ENCODE measurements at places on chromosomes 12 and 14.

DNA sequence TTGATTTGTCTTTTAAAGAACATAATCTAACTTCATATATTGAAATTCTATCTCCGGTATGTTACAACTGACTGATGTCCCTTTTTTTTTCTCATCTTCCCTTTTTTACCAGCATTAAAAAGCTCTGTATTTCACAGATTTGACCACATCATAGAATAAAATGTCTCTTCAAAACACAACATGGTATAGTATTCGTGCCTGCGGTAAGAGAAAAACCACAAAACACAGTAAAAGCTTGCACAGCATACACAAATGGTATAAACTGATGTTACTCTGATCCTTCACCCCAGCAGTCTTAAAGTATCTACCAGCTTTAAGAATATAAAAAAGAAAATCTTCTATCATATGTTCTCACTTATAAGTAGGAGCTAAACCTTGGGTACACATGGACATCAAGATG, 83.4 kb downstream of the HECTD1 start:
- no peak for DNase-seq

DNA sequence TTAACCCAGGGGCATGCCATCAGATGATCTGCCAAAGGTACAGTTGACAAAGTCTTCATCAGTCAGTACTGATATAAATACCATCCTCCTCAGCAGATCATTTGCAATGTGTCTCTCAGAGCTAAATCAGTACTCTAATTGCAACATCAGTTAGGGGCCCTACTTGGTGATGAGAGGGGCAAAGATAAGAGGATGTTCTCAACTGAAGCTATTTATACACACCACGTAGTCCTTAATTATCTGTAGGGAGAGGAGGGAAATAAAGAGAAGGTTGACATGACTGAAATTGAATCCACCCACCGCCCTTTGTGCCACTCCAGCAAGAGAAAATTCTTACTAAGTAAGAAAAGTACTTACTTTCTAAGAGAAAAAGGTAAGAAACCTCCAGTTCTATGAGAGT, 157.8 kb upstream of the NUDT4 start:
- DNase-seq = no peak

GRCh38 chr12:100826323-100826722, 31.7 kb downstream of the ANO4 start:
- DNase-seq = no peak

DNA sequence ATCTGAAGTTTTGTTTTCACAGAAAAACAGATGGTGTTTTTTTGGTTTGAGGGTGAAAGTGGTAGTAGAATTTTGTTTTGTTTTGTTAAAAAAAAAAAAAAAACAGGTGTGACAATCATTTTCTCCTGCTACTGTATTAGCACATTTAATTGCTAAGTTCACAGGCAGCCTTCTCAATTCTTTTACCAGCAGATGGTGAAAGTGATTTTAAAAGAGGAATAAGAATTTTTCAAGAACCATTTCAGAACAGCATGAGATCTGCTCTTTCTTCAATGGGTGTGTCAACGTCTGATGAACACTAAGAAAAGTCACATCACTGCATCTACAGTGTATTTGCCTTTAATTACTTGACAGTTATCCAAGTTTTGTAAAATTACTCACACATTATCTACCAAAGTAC, 303.7 kb upstream of the USP15 start:
- no peak for DNase-seq

DNA sequence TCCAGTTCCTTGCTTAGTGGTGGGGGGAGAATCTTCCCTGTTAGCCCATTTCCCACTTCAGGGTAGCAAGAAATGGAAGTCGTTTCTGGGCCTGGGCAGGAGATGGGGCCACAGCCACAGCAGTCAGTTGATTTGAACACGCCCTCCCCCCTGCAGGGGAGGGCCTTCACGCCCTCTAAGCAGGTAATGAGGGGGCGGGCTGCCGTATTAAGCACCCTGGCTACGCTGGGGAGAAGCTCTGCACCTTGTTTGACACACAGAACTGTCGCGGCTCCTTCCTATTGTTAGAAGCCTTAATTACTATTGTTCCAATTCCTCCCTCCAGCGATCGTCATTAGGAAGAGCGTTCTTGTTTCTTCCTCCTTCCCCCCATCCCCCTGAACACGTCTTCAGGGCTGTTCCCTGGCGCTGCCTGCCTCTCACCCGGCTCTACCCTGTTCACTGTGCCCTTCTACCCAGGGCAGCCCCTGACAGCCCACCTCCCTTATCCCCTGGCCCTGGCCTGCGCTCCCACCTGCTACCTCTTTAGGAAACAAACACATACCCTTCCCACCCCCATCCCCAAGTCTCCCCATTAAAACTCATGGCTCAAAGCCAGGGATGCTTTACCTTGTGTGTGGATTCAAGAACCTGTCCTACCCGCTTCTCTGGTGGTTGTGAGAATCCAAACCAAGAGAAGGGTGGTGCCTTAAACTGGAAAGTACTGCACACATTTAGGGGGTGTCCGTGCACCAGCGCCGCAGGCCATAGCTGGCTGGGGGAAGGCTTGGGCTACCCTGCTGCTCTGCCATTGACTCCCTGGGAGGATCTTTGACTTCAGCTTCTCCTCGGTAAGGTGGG, 137.6 kb downstream of the TSPAN9 start:
- DNase-seq = no peak

GRCh38 chr12:120962532-120963020, 15.8 kb upstream of the HNF1A start:
- no peak for DNase-seq

DNA sequence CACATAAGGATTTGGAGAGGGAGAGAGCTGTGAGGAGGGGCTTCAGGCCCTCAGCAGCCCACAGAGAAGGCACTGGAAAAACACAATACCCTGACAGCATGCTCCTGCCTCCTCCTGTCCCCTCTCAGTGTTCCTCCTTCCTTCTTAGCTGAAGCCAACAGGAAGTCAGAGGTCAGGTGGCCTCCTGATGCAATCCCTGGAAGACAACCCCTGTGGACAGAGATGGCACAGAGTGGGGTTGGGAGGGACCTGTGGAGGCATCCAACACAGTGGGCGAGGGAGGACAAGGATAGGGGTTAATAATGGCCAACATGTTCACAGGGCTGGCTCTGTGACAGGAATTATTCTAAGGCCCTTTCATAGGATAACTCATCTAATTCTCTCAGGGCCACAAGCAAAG, 15.4 kb upstream of the IFI27L2 start:
- no peak for DNase-seq

- DNase-seq = no peak
Observed at GRCh38 chr14:101849125-101849524, 87.6 kb downstream of the PPP2R5C start.

DNA sequence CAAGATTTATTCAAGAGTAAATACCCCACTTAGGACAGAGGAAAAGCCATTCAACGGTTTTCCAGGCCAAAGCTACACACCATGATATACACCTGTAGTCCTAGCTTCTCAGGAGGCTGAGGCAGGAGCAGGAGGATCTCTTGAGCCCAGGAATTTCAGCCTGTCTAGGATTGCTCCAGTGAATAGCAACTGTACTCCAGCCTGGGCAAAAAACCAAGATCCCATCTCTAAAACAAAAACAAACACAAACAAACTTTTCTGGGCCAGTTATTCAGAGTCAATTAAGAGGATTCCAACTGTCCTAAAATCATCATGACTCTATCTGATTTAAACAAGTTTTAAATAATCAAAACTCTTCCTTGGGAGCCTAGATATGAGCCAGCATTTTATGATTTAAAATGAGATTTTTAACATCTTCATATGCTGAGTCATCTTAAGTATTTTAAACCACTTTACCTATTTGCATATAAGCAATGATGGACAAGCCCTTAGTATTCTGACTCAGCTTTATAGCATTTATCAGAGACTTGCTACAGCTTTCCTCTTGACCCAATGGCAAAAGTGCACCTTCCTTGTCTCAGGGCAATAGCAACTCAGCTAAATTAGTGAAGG, 77.1 kb downstream of the KCNMB4 start:
- no peak for DNase-seq

DNA sequence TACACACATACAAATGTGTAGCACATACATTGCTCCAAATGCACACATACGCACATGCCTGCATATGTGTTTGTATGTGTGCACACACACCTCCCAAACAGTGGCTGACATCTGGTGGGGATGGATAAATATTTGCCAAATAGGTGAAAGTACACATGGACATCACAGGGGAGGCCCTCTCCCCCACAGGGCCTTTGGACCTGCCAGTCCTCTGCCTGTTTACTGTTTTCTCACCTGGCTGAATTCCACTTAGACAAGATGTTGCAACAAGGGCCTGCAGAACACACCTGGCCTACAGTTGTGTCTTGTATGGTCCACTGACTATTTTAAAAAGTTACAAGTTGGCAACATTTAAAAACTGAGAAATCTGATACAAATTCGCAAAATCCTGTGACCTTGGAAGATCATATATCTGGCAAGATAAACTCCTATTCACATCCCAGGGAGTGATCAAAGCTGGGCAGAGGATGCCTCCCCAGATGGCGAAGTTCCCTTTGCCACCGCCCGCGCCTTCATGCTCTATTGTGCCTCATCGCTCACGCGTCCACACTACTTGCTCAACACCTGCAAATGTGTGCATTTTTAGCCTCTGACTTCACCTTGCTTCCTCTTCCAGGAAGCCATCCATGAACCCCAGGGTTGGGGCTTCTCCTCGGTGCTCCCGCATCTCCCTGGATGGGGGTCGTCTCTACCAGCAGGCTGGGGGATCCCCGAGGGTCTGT, 118.4 kb upstream of the FZD10 start:
- DNase-seq = no peak

DNA sequence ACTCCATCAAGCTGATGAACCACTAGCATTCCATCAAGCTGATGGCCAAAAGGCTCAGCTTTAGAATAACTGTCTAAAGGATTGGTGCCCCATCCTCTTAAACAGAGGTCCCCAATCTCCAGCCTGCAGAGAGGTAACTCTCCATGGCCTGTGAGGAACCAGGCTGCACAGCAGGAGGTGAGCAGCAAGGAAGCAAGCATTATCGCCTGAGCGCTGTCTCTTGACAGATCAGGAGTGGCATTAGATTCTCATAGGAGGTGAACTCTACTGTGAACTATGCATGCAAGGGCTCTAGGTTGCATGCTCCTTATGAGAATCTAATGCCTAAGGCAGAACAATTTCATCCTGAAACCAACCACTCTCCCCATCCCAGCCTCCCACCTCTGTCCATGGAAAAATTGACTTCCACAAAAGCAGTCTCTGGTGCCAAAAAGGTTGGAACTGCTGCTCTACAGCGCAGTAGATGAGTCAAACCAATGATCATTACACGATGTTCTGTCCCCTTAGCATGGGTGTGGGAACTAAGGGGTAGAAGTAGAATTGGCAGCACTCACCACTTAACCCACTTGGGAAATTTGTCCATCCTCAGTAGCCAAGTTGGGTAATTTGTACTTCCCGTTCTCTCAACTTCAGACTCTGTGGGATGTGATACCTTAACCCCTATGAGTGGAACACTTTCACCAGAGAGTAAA, 66.9 kb downstream of the ANKS1B start:
- DNase-seq = no peak

- DNase-seq = no peak
Observed at GRCh38 chr12:107631715-107632114, 53.9 kb upstream of the PWP1 start.

DNA sequence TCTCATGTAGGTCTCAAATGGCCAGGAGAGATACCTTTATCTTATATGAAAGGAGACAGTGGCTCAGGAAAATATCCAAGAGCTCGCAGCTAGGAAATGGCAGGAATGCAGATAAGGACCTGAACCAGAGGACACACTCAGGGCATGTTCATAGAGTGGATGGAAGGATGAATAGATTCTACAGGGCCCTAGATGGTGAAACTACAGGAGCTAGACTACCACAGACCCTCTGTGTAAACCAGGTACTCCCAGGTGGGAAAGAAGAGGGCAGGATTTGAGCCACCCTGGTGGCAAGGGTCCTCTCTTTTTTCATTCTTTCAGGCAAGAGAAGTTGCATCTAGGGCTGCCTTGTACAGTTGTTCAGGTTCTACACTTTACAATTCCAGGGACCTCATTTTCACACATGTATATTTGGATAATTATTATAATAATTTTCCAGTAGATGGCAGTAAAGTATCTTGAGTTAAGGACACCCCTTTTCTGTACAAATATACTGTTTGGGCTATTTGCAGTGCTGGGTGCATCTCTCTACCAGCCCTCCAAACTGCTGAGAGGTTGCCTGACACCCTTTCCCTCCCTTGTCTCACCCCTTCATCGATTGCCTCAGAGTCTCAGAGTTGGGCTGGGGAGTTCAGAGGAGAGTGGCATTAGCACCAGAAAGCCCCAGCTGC, 10.5 kb upstream of the ZDHHC22 start:
- no peak for DNase-seq

- DNase-seq = no peak
Observed at GRCh38 chr12:75481774-75482173, 1.2 kb downstream of the GLIPR1 start.

- no peak for DNase-seq
Observed at GRCh38 chr12:128852885-128853599, at the start of gene GLT1D1. Gene GLT1D1 (plus strand): TSS chr12:128853478. CDS start chr12:128853582, 104 bp downstream.

DNA sequence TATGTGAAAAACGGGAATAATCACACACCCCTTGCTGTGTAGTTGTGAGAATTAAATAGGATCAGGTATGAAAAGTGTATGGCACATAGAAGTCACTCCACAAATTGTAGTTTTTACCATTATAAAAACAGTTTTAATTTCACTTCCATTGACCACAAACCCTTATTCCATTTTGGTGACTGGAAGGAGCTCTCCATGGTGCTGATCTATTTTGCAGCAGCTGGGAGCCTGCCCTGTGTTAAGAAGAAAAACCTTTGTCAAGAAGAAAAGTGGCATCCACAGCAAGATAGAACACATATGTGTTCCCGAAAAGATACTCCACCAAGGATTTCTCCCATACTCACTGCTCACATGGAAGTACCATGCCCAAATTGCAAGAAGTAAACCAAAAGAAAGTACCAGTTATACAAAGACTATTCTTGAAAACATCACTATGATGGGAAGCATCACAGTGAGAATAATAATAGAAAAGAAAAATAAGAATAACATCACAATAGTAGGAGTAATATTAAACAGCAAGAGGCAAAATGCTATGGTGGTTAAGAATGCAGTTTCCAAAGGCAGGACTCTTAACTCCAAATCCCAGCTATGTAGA, 58.7 kb downstream of the TUNAR start:
- no peak for DNase-seq

- no peak for DNase-seq
Observed at GRCh38 chr14:25349269-25349668, 299.3 kb upstream of the STXBP6 start.

GRCh38 chr12:10153271-10154144, 18.4 kb downstream of the OLR1 start:
- DNase-seq = peak; percentile 66

DNA sequence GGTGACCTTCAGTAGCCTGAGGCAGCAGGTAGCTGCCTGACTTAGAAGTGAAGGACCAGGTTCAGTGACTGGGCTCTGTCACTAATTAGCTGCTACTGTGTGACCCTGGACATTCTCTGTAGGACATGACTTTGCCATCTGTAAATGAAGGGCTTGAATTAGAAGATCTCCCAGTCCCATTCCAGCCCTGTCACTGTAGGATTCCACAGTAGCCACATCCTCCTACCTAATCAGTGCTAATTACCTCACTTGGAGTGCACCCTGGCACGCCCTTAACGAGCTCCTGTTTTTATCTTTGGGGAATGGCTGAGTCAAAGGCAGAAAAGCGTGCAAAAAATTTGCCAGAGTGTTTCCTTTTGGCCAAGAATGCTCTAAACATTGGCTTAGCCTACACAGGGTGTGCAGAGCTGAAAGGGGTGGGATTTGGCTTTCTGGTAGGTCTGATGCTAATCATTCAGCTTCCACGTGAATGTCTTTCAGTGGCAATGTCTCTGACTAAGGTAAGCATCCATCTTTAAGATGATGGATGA, 6.8 kb downstream of the NTF3 start:
- no peak for DNase-seq
